ENCODE measurements at places on chromosomes 13 and 19.
A peak's percentile ranks its signal among the peaks of the same experiment; 100 is the strongest.

GRCh38 chr13:113743366-113744195 is 15.4 kb upstream of the TMEM255B start:
- DNase-seq: no peak

DNA sequence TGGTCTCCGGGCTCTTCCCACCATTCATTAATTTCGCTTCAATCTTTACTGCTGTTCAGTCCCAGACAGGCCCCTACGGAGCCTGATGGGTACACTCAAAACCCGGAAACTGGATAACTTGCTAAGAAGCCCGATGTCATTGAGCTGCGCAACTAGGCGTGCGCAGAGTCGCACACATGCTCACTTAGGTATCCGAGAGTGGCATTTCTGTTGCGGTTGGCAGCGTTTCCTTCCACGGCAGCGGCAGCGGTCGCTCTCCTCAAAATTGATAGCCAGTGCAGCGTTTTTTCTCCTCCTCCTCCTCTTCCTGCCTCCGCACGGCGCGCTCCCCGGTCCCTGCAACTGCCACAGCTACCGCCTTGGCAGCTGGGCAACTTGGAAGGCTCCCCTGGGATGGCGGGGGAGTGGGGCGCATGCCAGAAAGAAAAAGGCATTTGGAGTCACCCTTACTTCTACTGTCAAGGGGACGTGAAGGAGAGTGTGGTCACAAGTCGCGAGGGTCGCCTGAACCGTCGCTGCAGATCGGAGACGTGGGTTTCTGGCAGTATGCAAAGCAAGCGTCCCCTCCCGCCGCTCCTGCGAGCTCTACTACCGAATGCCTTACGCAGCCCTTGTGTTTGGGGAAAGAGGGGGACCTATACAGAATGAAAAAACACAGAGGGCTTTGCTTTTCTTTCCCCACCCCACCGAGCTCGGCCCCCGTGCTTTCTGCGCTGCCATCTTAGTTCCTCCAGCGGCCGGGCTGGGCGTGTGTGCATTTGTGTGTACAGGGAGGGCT is 2.4 kb upstream of the MYCBP2 start:
- peak; percentile 95 for DNase-seq

DNA sequence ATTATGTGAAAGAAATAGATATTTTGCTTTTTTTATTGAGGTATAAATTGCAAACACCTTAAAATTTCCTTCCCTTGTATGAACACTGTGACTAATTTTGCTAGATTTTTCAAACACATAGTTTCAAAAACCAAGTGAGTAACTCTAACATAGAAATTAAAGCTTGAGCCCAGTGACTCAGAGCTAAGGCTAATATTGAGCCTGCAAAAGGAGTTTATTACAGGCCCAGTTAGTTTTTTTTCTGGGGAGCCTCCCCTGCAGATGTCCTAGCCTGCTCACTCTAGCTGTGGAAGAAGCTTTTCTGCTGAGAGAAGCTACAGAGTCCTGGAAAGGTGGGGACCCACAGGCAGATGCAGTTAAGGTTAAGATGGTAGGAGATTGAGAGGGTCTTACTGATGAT is 3.4 kb downstream of the ZNF430 start:
- DNase-seq: peak; percentile 43

GRCh38 chr19:4233282-4233853 is 4.0 kb downstream of the EBI3 start:
- DNase-seq: no peak

- no peak for DNase-seq
Observed at GRCh38 chr13:41467425-41467945, 10.1 kb downstream of the RGCC start.

DNA sequence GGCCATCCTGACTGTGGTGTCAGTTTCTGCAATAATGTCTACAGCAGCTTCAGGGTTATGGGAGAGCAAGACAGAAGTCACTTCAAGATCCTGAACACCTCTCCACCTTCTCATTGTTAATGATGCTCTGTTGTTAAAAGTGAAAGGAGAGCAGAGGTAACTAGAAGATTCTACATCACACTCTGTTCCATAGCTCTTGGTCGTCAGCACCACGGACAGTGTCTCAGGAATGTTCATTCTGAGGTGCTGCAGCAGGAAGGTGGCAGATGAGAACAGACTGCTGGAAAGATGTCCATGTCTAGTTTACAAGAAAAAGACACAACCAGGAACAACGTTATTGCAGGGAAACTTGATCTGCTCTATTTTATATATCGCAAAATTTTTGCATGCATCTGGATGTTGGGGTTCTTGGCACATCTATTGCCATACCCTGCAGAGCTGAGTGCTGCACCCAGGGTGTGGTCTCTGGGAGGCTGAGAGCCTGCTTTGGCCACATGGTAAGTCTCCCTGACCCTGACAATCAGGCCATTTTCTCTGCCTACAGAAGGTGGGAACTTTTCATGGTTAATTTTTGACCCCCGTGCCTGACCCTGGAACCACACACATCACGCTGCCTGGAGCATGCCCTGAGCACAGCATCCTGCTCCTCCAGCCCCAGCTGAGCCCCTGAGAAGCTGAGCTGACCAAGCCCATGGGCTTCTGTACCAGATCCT is 12.7 kb downstream of the CEACAM21 start:
- peak; percentile 2 for DNase-seq

- peak; percentile 43 for DNase-seq
Observed at GRCh38 chr13:24228852-24229458, 68.4 kb downstream of the SPATA13 start.

DNA sequence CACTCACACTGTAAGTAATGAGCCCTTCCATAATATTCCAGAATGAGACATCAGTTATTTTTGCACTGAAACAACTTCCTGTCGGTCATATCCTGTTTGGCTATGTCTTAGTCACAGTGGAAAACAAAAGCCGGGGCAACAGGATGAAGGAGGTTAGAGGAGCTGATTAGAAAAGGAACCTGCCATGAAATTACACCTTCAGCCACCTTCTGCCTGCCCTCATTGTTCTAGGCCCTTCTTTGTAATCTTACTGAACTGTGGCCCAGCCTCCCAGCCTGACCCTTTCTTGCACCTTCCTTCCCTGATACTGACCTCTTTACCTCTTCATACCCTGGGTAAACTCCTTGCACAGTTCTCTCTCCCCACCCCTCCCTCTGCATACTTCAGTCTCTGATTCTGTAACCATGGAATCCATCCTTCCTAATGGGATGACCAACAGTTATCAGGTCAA is 67.3 kb downstream of the DOCK9 start:
- peak; percentile 57 for DNase-seq

- DNase-seq: no peak
Observed at GRCh38 chr13:32821149-32821688, 195.0 kb upstream of the KL start.

GRCh38 chr13:79898996-79899395 is 418.0 kb downstream of the NDFIP2 start:
- no peak for DNase-seq

- DNase-seq: peak; percentile 99
Observed at GRCh38 chr19:39403331-39404312, 3.0 kb upstream of the ZFP36 start.

- no peak for DNase-seq
Observed at GRCh38 chr13:113736258-113736731, 22.7 kb upstream of the TMEM255B start.

DNA sequence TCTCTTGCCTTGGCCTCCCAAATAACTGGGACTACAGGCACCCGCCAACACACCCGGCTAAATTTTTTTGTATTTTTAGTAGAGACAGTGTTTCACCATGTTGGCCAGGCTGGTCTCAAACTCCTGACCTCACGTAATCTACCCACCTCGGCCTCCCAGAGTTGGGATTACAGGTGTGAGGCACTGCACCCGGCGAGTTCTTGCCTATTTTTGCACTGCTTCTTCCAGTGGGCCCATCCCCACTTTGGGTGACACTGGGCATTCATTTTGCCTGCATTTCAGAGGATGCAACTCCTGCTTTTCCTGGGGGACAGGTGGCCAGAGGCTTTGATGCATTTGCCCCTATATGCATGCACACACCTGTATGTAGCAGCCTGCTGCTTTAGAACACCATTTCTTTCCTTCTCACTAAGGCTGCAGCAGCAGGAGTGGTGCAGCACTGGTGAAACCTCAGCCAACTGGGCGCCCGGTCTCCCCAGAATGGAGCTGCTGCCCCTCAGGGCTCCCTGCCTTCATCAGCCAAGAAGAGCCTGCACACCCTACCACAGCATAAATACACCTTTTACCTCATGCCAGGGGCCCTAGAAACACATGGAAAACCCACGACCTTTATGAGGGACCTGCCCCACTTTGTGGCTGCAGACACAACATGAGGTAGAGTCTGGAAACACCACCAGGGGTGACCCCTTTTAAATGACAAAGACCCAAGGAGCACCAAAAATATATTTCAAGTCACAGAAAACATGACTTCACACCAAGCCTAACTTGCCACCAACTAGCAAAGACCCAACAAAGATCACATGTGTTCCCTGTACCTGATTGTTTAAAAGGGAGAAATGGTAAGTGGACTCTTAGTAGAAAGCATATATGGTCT is 36.8 kb upstream of the POP4 start:
- DNase-seq: no peak

DNA sequence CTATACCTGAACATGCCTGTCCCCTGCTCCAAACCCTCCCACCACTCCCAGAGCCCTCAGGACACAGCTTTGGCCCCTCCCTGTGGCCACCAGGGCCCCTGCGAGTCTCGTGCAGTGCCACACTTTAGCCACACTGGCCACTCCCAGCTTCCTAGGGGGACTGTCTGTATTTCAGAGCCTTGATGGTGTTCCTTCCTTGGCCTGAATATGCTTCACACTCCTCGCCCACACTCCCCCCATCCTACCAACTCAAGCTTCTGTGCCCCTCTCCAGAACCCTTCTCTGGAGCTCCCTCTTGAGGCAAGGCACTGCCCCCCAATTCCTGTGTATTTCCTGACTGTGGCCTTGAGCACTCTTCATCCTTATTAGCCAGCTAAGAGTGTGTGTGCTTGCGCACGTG is 80.2 kb downstream of the DPF1 start:
- no peak for DNase-seq

GRCh38 chr19:37999309-38000213 is 92.6 kb downstream of the SIPA1L3 start:
- peak; percentile 89 for DNase-seq

DNA sequence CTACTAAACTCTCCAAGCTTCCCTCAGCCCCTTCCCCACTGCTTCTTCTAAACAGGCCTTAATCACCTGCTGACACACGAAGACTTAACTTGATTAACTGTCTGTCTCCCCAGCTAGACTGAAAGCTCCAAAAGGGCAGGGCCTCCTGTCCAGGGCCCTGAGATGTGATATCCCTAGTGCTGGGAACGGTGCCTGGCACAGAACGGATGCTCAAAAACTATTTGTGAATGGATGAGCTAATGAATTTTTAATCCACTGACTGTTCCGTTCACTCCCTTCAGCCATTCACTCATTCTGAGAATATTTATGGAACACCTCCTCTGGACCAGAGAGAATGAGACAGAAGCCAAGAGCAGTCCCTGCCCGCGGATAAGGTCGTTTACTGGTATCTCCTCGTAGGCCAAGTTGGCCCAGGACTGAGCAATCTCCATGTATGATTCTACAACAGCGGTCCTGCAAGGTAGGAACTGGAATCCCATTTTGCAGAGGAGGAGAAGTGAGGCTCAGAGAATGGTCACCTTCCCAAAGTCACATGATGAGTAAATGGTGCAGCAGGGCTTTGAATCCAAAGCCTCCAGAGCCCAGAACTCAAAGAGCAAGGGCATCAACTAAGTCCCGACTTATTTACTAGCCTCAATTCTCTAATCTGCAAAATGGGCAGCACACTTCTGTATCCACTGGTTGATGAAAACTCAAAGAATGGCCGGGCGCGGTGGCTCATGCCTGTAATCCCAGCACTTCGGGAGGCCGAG is 3.4 kb downstream of the DMWD start:
- DNase-seq: no peak

DNA sequence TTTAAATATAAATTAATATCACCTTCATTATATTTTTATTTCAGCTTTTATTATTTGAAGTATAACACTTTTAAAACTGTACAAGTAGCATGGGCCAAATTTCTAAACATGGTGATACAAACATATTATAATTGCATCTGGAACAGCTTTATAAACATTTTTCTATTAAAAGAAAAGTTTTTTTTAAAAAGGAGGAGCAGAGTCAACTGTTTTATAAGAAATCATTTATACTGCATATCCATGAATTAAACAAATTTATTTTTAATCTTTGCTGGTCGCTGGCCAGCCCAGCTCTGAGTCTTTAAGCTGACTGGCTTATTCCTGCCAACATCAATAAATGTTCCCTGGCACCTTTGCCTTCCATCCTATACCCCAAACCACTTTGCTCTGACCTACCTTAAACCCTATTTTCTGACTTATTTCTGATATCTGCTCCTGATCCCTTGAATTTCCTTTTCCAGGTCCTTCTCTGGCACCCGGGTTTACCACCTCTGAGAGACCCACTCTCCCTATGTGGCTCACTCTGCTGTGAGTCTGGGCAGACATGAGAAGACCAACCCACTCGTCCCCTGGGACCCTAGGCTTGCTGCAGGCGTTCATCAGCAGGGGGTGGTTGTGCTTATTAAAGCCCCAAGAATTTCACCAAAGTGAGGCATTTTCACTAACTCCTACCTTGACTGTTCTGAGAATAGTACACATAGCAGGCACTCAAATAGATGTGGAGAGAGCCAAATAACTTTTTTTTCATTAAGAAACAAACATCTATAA is 220.3 kb downstream of the KLF12 start:
- no peak for DNase-seq

GRCh38 chr19:1746401-1747284 is 6.7 kb upstream of the ONECUT3 start:
- DNase-seq: no peak

- DNase-seq: no peak
Observed at GRCh38 chr19:11067356-11068113, 21.7 kb upstream of the LDLR start.

- no peak for DNase-seq
Observed at GRCh38 chr13:108629181-108629752, at the start of gene MYO16. TSS of gene MYO16 (plus strand) at chr13:108629611. CDS start at chr13:108629845, 234 bp downstream.

- no peak for DNase-seq
Observed at GRCh38 chr13:39815345-39816111, 160.1 kb downstream of the COG6 start.

- DNase-seq: peak; percentile 73
Observed at GRCh38 chr13:42893214-42893671, 98.8 kb downstream of the EPSTI1 start.

GRCh38 chr19:28307487-28307886 is 905.5 kb downstream of the UQCRFS1 start:
- DNase-seq: no peak

GRCh38 chr13:72931311-72931710 is 127.5 kb upstream of the KLF5 start:
- DNase-seq: no peak

GRCh38 chr19:5571777-5572176 is 4.0 kb upstream of the TINCR start:
- DNase-seq: no peak

GRCh38 chr13:60838581-60838980 is 441.6 kb downstream of the TDRD3 start:
- no peak for DNase-seq

DNA sequence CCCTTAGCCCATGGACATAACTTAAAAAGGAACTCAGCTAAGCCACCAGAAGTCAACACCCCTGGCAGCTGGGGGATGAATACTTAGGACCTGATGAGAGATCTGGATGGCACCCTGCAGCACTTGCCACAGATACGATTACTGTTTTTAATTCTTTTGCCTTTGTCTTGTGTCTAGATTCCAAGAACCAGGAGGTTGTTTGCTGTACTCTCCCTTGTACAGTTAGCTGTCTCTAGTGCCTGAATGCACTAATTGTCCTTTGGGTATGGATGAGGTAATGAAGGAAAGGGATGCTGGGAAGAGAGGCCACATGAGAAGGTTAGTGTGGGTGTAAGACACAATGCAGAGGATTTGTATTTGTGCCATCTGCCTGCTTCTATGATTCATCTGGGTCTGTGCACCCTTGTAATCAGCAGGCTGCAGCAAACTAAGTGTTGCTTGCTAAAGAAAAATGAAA is 385.8 kb downstream of the KCNRG start:
- DNase-seq: peak; percentile 72

- no peak for DNase-seq
Observed at GRCh38 chr19:6718741-6719539, 1.5 kb downstream of the C3 start.
